ENCODE measurements at places on chromosomes 13 and 19. TPM values are rescaled to one million over a fixed set of nuclear protein-coding genes. Genes with fewer than 3 reads are reported as not detected.

The ZNF99 gene
- not detected for total RNA-seq

The SNRPD2 gene
- total RNA-seq = 882 TPM

The HNRNPUL1 gene
- total RNA-seq = 285 TPM

The HDGFL2 gene
- 29.7 TPM for total RNA-seq

The POSTN gene
- total RNA-seq = 0.05 TPM

The HNRNPM gene
- total RNA-seq = 306 TPM

The PAK4 gene
- 94.0 TPM for total RNA-seq

The MED26 gene
- 5.6 TPM for total RNA-seq

The ZBTB45 gene
- total RNA-seq = 15.8 TPM

The CCDC70 gene
- not detected for total RNA-seq

The C19orf85 gene
- total RNA-seq = not detected

The STOML3 gene
- total RNA-seq = not detected

The SULT2B1 gene
- 15.6 TPM for total RNA-seq

The OR10H1 gene
- not detected for total RNA-seq

The ACER1 gene
- not detected for total RNA-seq

The IGFLR1 gene
- 11.8 TPM for total RNA-seq

The FUT2 gene
- not detected for total RNA-seq

The CPAMD8 gene
- total RNA-seq = not detected

The SKA3 gene
- total RNA-seq = 13.9 TPM

The SRRM5 gene
- 0.73 TPM for total RNA-seq

The SIGLEC5 gene
- total RNA-seq = not detected

The TGFBR3L gene
- total RNA-seq = 0.63 TPM

The ATXN8OS gene
- not detected for total RNA-seq

The GJB2 gene
- total RNA-seq = 0.75 TPM

The LILRB2 gene
- 0.09 TPM for total RNA-seq

The EPSTI1 gene
- total RNA-seq = 0.31 TPM

The FSD1 gene
- 8.1 TPM for total RNA-seq

The MEIS3 gene
- 30.9 TPM for total RNA-seq

The COMP gene
- total RNA-seq = 0.18 TPM

The SAFB2 gene
- total RNA-seq = 41.4 TPM

The DACT3 gene
- 0.22 TPM for total RNA-seq

The ZGLP1 gene
- 1.7 TPM for total RNA-seq

The ZNF254 gene
- total RNA-seq = 7.8 TPM

The IGFL1 gene
- 2.3 TPM for total RNA-seq

The C19orf81 gene
- 12.7 TPM for total RNA-seq

The KCTD4 gene
- total RNA-seq = not detected

The GTPBP3 gene
- total RNA-seq = 19.3 TPM

The COL4A2 gene
- total RNA-seq = 173 TPM

The SNRNP70 gene
- 341 TPM for total RNA-seq

The CRB3 gene
- total RNA-seq = 5.0 TPM

The KLK4 gene
- 0.17 TPM for total RNA-seq

The LIPE gene
- 1.4 TPM for total RNA-seq

The FFAR1 gene
- 0.02 TPM for total RNA-seq

The FGF14 gene
- total RNA-seq = not detected

The DMKN gene
- 38.9 TPM for total RNA-seq

The PALM3 gene
- total RNA-seq = 1.8 TPM

The CD22 gene
- total RNA-seq = 0.89 TPM

The PRRG2 gene
- total RNA-seq = 1.1 TPM

The PRODH2 gene
- 0.14 TPM for total RNA-seq

The FRY gene
- total RNA-seq = 0.10 TPM

The KIR2DL1 gene
- total RNA-seq = not detected

The GIPC3 gene
- total RNA-seq = 0.19 TPM

The CEACAM6 gene
- 13.8 TPM for total RNA-seq

The ZNF30 gene
- 5.0 TPM for total RNA-seq

The CCNE1 gene
- 22.6 TPM for total RNA-seq

The CYP4F2 gene
- 0.07 TPM for total RNA-seq

The IGSF23 gene
- total RNA-seq = 0.53 TPM

All from A549 treated with AZD2906 at 1 μM for 4 hours (cell line).